Suppressor macrophage (primary cell): ENCODE measurements at places on chromosomes 1 and 21.

GRCh38 chr1:64826991-64827390, 82.1 kb downstream of the RAVER2 start:
- no peak for DNase-seq

- DNase-seq = no peak
These were observed 123.8 kb downstream of the CLIC6 start for GRCh38 chr21:34792504-34793089.

DNA sequence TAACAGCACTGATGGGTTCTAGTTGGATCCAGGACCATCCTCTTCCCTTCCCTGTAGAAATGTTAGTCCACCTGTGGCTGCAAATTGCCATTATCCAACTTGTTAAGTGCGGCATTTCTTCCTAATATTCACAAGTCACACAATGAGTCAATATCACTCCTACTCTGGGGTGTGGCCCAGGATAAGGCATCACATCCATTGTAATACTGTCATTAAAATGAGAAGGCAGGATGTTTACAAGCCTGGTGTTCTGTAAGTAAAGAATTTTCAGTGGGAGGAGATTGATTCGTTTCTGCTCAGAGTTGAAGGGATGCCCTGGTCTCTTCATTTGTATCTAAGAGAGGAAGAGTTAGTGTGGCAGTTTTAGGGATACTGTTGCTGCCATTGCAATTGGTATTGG, 18.1 kb upstream of the ARHGAP29 start:
- no peak for DNase-seq

DNA sequence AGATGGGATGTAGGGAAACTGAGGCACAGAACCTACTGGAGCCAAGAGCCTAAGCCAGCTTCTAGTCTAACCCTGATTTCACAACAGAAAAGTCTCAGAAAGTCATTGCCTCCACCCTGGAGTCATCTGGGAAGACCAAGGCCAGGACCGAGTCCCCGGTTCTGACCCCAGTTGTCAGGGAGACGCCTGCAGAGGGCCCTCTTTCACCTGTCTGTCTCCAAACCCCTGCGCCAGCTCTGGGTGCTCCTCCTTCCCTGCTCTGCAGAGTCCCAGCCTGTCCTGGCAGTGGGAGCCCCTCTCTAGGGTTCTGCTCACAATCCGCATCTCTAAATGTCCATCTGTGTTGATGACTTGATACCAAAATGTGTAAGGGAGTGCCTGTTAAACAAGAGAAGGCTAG, 149.7 kb downstream of the PGBD5 start:
- no peak for DNase-seq

DNA sequence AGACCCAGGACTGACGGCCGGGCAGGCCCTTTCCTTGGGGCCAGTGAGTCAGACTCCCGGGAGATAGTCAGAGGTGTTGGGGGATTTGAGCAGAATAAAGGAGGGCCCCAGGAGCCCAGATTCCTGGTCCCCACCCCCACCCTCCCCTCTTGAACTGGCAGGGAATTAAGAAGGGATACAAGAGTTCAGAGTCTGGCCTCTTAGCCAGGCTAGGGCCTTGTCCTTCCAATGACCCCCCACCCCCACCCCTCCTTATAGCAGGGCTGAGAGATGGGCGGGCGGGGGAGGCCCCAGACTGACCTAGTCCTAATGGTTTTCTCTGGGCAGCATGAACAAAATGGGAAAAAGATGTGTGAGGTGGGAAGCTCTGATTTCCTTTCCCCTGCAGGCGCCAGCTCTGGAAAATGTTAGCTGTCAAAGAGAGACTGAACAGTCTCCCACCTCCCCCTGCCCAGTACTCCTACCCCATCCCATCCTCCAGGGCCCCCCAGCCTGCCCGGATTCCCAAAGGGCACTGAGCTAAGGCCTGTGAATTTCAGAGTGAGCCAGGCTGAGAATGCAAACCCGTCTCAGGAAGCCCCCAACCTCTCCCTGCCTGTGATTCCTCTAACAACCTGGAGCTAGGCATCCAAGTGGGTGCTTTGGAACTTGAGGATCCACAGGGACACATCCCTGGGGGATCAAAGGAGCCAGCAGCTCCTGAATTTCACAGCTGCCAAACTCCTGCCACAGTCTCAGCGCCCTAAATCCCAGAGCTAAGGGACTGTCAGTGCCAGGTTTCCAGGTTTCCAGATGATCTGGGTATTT, 5.8 kb upstream of the CRABP2 start:
- DNase-seq = no peak

DNA sequence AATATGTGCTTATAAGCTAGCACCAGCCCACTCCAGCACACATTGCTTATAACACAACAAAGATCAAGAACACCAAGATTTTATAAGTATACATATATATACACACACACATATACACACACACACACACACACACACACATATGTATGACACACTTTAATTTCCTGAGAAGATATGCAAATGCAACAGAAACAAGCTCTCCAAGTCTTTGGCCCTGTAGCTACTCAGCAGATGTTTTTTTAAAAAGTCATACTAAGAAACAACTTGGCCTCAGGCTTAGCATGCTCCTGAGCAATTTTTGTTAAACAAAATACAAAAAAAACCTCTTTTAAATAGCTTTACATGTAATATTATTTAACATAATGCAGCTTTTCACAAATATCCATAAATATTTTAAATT, 11.1 kb downstream of the TNFSF18 start:
- no peak for DNase-seq

DNA sequence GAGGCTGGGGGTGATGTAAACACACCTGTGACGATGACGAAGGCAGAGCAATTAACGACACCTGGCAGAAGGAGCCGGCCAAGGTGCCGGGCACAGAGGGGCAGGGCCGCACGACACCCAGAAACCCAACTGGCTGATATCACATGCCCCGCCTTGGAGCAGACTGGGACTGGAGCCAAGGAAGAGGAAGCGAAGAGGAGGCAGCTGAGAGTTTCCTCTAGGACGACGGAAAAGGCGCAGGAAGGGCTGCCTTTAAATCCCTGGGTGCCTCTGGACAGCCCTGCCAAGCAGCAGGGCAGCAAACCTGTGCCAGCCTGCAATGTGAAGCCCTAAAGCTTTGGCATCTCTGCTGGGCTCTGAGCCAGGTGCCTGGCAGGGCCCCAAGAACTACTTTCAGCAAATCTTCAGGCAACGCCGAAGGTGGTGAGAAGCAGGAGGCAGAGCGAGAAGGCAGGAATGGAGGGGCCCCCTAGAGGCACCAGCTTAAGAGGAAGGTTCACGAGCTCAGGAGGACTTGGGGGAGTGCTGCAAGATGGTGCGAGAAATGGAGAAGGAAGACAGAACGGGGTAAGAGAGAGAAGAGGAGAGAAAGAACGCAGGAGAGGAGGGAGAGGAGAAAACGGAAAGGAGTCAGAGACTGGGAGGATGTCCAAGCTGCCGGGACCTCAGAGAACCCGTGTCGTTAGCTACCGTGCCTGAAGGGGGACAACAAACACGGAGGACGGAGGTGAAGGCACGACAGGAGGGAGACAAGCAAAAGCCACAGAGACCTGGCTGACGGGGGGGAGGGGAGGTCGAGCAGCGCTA, 25.3 kb upstream of the PEF1 start:
- DNase-seq = peak; percentile 33

- peak; percentile 89 for DNase-seq
These were observed 14.0 kb downstream of the HSF2BP start for GRCh38 chr21:43645136-43645891.

GRCh38 chr1:226395753-226396152, 12.1 kb downstream of the PARP1 start:
- no peak for DNase-seq

- no peak for DNase-seq
These were observed 44.7 kb upstream of the LYPLAL1 start for GRCh38 chr1:219128957-219129356.

DNA sequence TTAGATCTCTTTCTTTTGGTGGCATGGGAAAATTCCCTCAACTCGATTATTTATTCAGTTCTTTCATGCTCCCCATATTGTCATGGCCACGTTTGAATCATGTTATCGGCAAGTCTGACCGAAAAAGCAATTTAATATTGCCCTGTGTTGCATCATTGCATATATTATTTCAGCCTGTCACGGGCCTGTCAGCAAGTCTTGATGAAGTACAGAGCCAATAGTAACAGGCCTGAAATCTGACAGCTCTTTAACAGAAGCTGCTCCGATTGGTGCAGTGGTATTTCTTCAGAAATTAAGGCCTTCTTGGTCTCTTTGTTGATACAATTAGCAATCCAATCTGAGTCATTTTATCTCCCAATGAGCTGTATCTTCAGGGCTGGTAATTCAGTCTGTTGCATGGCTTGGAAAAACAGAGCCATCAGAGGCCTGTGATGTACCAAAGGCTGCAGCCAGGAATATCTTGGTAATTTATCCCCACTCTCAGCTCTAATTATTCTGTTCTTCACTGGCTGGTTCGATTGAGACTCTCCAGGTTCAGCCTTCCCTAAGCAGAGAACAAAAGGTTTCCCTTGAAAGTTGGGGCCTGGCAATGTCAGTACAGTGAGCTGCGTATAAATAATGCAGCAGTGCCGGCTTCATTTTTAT, 149.5 kb downstream of the FGGY start:
- no peak for DNase-seq

DNA sequence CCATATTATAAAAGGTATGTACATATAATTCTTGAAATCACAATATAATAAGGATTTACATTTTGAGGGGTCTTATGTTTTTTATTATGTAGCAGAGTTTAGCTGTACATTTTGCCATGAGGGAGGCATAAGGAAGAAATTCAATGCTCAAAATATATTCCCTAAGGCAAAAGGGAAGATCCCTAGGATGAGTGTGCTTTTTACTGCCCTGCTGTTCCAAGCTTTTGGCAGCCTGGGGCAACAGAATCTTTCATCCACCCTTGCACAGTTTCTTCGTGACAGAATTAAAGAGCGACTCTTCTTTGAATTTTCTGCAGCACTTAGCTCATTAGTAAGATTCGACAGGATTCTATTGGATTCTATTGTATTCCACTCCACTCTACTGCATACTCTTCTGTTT, 39.5 kb upstream of the DAB1 start:
- no peak for DNase-seq

GRCh38 chr1:160830321-160831153, 32.1 kb downstream of the CD244 start:
- DNase-seq = peak; percentile 83

DNA sequence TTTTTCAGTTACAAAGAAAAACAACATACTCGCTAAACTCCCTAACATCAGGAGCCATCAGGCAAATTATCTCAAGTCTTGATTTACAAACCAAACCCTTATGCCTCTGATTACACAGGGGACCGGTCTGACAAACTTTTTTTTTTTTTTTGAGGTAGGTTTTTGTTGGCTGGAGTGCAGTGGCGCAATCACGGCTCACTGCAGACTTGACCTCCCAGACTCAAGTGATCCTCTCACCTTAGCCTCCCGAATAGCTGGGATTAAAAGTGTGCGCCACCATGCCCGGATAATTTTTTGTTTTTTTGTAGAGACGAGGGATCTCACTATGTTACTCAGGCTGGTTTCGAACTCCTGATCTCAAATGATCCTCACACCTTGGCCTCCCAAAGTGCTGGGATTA, 3.8 kb upstream of the MIIP start:
- no peak for DNase-seq

DNA sequence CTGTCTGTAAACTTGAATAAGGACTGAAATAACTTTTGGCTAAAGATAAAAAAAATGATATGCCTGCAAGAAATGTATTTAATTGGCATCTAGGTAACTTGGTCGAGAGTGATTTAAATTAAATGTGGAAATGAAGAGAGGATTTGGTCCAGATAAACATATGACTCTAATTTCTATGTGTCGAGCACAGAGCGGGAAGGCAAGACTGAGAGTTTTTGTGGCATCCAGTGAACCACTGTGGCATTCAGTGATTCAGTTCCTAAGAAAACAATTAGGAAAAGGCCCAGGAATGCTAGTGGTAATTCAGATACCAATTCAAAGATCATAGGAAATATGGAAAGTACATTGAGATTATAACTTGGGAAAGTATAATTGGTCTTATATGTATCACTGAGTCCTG, 39.6 kb downstream of the PDE4B start:
- no peak for DNase-seq

- no peak for DNase-seq
These were observed 40.4 kb upstream of the PIGC start for GRCh38 chr1:172484252-172484651.

GRCh38 chr1:201712387-201713085, 116.4 kb upstream of the IPO9 start:
- no peak for DNase-seq

- DNase-seq = no peak
These were observed 654.2 kb upstream of the PKN2 start for GRCh38 chr1:88029899-88030298.

GRCh38 chr1:22932803-22933470, 39.7 kb downstream of the LACTBL1 start:
- DNase-seq = no peak

GRCh38 chr21:25568246-25568645, 39.0 kb downstream of the MRPL39 start:
- DNase-seq = peak; percentile 73

- no peak for DNase-seq
These were observed 139.6 kb downstream of the FOXD2 start for GRCh38 chr1:47577303-47578025.

GRCh38 chr1:209733409-209734192, 22.3 kb upstream of the TRAF3IP3 start:
- peak; percentile 77 for DNase-seq

GRCh38 chr1:111570781-111571181, 48.8 kb upstream of the RAP1A start:
- DNase-seq = peak; percentile 69

GRCh38 chr1:174051956-174052355, 29.8 kb upstream of the RC3H1 start:
- no peak for DNase-seq

DNA sequence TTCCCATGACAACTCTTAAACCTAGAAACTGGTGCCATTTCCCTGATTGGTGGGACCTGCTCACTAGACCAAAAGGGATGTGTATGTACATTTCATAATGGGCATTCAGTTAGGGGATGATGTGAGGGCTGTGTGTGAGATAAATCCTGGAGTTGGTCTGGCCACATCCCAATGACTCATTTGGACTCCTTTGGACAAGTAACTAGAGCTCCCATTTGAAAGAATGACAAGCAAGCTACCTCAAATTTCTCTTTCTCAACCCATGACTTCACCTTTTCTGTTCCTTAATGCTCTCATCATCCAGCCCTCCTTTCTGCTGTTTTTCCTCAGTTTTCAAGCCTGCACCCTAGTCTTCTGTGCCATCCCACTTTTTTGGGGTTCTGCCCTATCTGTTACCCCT, 27.9 kb downstream of the EBNA1BP2 start:
- no peak for DNase-seq

DNA sequence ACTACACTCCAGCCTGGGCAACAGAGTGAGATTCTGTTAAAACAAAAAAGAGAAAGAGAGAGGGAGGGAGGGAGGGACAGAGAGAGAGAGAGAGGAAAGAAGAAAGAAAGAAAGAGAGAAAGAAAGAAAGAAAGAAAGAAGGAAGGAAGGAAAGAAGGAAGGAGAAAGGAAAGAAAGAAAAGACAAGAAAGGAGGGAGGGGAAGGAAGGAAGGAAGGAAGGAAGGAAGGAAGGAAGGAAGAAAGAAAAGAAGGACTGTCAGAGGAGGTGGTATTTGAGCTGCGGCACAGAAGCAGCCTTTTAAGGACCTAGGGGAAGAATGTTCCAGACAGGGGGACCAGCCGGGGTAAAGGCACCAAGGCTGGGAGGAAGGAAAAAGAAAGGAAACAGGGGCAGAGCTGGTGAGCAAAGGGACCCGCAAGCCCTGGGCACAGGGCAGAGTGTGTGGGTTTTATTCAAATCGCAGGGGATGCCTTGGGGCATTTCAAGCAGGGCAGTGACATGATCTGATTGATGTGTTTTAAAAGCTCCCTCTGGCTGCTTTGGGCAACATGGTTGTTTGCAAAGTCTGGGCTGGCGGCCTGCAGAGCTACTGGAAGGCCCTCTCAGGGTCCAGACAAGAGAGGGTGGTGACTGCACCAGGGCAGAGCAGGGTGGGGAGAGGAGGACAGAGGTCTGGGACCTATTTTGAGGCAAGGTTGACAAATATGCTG, 176.9 kb upstream of the VAMP3 start:
- no peak for DNase-seq
